Activated CD8-positive, alpha-beta memory T cell treated with anti-CD3 and anti-CD28 coated beads for 1 hour (primary cell): ENCODE measurements at places on chromosomes 6 and 20.

- no peak for DNase-seq
These were observed 302.6 kb upstream of the ARID1B start for GRCh38 chr6:156474507-156475120.

DNA sequence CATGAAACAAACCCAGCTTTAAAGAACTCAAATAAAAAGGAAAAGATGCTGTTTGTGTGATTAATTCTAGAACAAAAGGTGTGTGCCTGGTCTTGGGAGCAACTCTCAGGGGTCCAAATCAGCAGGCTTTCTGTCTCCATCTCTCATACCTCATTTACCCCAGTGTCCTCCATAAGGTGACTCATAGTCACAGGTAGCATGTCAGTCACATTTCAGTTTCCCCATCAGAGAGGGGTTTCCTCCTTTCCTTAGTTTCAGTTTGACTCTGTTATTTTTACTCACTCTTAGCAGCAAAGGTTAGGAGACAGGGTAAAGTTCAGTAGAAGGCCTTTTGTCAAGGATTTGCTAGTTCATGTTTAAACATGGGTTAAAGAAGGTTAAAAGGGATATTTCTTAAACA lies 46.2 kb downstream of the OGFRL1 start:
- no peak for DNase-seq

- DNase-seq: no peak
These were observed 48.2 kb upstream of the F13A1 start for GRCh38 chr6:6368684-6369052.

DNA sequence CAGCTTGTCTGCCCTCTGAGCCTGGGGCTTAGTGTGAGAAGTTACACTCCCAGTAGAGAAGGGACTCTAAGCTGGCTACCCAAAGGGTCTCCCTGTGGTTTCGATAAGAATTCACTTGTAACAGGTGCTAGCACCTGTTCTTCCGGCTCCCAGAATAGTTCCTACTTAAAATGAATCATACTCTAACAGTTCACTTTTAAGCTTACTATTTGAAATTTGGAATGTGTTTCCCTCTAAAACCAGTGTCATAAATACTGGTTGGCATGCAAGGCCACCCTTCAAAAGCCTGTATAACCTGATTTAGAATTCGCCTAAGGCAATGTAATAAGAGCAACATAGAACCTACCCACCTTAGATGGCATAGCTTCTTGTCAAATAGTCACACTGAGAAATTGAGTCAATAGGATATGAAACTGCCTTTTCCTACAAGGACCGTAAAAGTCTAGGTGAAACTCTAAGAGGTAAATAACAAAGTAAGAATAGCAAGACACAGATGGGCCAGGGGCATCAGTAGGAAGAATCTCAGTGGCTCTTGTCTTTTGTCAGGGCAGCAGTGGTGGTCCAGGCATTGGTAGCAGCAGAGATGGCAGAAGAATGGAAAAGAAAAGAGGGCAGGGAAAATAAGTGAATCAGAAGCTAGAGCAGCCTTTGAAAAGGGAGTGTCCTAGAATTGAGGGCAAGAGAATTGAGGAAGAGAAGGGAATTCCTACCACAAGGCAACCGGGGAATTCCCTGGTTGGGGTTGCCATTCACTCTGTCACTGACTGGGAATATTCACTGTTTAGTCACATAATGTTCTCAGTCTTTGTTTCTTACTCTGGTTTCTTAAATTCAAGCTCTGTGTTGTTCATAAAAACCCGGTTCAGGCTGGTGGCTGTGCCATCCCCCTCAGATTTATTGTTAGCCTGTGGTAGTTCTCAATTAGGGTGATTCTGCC lies 91.5 kb downstream of the HIVEP2 start:
- no peak for DNase-seq

- DNase-seq: no peak
These were observed 97.8 kb downstream of the GMPR start for GRCh38 chr6:16336056-16336818.

GRCh38 chr6:31096656-31097055 lies 15.7 kb downstream of the C6orf15 start:
- DNase-seq: no peak

DNA sequence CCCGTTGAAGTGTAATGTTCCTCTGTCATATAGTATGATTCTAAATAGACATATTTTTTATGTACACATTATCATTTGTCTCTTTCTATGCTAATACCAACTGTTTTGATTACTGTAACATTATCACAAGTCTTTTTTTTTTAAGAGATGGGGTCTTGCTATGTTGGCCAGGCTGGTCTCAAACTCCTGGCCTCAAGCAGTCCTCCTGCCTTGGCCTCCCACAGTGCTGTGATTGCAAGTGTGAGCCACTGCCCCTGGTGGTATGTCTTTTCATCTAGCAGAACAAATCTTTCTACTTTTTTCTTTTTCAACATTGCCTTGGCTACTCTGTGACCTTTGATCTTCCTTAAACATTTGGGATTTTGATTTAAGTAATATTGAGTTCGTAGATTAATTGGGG lies 57.7 kb downstream of the SLX4IP start:
- no peak for DNase-seq

GRCh38 chr6:30211899-30212298 lies 1.3 kb downstream of the TRIM26 start:
- no peak for DNase-seq

GRCh38 chr6:35754452-35755277 lies 17.8 kb downstream of the ARMC12 start:
- no peak for DNase-seq

DNA sequence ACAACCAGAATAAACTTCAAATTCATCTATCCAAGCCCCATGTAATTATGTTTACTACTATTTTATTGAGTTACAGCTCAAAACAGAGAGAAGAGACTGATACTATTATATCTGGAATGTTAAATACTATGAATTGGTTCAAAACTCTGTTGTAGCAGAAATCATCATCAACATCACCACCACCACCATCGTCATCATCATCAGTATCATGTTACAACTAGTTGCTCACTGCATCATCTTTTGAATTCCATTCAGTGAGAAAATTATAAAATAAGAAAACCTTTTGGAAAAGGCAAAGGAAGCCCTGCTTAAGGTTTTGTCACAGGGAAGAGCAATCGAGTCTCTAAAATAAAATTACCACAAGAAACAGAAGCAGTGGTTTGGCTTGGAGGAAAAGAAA lies 36.2 kb upstream of the THEMIS start:
- no peak for DNase-seq

DNA sequence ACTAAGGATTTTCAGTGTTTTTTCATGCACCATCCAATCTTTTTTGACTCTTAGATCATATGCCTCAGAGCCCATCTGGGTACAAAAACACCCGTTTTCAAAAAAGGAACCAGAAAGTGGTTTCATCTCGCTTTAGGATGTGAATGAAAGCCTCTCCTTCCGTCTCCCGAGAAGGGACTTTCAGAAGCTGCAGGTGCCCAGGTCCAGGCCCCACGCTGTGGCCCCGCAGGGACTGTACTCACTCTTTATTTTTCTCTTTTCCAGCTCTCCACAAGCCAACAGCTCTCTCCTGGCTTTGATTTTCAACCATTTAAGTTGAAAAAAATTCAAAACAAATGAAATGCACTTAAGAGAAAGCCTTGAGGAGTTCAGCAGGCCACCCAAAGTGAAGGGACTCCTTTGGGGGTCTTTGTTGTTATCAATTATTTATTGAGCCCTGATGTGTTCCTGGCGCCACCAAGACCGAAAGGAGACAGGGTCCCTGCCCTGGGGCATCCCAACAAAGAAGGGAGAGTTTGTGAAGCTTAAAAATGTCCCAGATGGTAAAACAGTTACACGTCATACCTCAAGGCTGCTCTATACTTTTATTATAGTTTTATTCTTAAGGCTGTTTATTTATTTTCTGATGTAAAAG lies 467.3 kb downstream of the PREX1 start:
- no peak for DNase-seq

DNA sequence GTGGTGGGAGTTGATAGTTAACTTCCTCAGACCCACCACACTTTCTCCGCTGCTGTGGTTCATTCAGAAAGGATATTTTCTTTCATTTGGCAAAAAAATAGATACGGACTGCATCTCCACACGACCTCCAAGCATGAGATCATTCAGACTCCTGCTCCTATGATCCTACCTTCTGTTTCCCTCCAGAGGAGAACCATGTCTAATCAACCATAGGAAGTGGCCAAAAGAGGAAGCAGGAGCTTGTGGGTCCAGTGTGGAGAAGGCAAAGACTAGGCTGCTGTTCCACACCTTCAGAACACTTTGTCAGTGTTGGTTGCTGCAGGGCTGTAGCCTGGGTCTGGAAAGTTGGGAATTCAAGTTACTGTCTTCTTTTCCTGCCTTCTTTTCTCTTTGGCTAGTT lies 10.6 kb upstream of the KIF13A start:
- DNase-seq: no peak

DNA sequence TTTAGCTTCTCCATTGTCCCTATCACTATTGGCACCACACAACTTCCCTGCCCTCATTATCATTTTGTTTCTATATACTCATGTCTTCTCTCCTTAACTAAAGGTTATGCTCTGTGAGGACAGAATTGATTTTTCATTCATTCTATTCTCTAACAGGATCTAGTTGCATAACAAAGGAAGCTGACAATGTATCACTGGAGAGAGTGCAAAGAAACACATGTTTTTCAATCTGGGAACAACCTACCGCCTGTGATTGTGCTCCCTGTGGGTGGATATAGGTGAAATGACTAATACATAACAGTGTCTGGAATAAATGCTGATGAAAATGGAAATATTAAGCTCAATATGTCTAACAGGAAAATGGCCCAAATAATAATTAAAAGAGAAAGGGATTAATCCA lies 56.6 kb downstream of the COL12A1 start:
- DNase-seq: no peak

DNA sequence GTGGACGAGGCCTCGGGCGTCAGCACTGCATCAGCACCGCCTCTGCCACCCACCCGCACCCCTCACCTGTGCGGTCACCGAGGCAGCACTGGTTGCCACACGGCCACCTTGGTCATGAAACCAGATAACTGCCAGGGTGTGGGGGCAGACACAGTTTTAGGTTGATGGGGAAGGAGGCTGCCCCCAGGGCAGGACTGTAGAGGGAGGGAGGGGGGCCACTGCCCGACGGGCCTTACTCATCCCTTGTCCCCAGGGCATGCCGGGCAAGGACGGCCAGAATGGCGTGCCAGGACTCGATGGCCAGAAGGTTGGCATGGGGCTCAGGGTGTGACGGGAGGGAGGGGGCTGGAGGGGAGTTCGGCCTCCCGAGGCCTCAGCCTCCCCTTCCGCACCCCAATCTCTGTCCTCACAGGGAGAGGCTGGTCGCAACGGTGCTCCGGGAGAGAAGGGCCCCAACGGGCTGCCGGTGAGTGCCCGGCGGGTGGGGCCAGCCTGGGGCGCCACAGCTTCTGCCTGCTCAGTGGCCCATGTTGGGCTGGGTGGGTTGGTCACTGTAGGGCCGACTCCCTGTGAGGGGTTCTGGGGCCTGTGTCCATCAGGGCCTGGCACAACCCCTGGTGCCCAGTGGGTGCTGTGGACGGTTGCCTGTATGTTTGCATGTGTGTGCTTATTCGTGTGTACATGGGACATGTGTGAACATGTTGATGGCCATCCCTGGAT lies 11.8 kb downstream of the COL9A3 start:
- no peak for DNase-seq

- DNase-seq: no peak
These were observed 301.2 kb upstream of the HSF2 start for GRCh38 chr6:122098201-122098678.

- no peak for DNase-seq
These were observed 200.3 kb downstream of the SYNDIG1 start for GRCh38 chr20:24669701-24670100.

DNA sequence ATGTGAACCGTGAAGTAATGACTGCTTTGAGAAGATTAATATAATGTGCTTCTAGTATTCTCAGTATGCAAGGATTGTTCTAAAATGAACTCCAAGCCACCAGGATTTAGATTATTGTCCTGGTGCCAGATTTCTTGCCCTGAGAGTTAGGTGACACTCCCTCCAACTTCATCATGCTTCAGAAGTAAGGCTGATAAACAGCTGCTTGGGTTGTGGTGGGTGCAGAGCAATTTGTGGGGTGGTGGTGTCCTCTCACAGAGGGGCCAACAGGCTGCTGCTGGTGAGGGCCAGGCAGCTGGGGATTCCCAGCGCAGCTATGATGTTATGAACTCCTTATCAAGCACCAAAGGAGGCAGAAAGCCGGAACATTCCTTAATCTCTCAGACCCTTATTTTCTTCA lies 114.6 kb downstream of the MCHR2 start:
- no peak for DNase-seq

- no peak for DNase-seq
These were observed 215.2 kb downstream of the PTPRK start for GRCh38 chr6:128305228-128305627.

DNA sequence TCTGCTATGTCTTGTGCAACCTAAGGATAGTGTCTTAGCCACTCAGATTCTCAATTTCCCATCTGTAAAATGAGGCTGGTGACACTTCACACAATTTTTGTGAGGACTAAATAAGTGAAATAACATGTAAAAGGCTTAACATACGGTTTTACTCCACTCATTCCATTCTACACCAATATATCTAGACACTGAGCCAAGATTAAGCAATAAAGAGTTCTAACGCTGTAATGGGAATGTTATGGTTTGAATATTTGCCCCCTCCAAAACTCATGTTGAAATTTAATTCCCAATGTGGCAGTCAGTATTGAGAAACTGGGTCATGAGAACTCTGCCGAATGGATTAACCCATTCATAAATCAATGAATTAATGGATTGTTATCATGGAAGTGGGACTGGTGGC lies 301.0 kb downstream of the HACE1 start:
- no peak for DNase-seq

DNA sequence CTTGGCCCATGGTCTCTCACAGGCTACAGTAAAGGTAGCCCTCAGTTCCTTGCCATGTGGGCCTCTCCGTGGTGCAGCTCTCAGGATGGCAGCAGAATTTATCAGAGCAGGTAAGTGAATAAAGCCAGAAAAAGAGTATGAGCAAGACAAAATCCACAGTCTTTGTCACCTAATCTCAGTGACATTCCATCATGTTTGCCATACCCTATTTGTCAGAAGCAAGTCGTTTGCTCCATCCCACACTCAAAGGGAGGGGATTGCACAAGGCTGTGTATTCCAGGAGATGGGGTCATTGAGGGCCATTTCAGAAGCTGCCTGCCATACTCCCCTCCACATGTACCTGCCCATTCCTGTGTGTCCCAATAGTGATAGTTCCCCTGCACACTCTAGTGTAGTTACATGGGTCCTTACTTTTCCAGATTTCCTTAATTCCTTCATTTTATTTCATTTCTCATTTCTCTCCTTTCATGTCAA lies 24.2 kb downstream of the ISM1 start:
- DNase-seq: no peak

DNA sequence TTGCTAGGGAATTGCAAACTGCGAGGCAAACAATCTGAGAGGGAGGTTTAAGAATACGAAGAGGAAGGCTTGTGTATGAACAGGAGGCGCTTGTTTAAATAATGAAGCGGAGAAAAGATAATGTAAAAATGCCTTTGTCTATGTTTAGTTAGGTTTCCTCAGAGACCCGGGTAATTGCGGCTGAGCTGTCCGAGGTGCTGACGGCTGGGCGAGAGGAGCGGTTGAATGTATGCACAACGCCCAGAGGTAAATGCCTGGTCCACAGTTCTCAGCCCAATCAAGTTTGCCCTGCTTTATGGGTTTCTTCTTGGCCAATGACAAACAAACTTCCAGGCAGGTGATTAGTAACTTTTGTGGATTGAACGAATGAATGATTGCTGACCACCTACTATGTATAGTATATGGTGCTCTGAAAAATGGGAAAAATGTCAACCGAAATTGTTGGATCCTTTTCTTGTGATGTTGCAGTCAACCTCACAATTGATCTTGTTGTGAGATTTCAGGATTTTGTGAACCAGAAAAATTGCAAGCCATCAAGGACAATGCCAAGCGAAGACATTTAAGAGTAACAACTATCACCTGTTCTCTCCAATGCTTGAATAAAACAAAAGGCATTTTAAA lies 38.3 kb upstream of the SLC32A1 start:
- no peak for DNase-seq

GRCh38 chr6:24743265-24743943 lies 24.4 kb upstream of the C6orf62 start:
- DNase-seq: no peak
